ENCODE measurements at places on chromosomes 1 and 21. TPM values are rescaled to one million over a fixed set of nuclear protein-coding genes. Genes with fewer than 3 reads are reported as not detected.

Gene CHD5
- total RNA-seq, result 0.07 TPM

Gene KRTAP11-1
- total RNA-seq, result not detected

Gene ROR1
- 4.6 TPM for total RNA-seq

Gene C1orf174
- 22.4 TPM for total RNA-seq

Gene LENEP
- not detected for total RNA-seq

Gene ZNF697
- total RNA-seq, result 12.2 TPM

Gene IPO13
- total RNA-seq, result 23.9 TPM

Gene HCRTR1
- total RNA-seq, result not detected

Gene CCDC27
- total RNA-seq, result not detected

Gene URB1
- total RNA-seq, result 43.5 TPM

Gene MROH7
- total RNA-seq, result not detected

Gene TCHH
- total RNA-seq, result 0.22 TPM

Gene DISP1
- total RNA-seq, result 7.6 TPM

Gene RGS13
- not detected for total RNA-seq

Gene SYT6
- total RNA-seq, result not detected

Data from MCF 10A (cell line).